ENCODE measurements at places on chromosomes 3 and 15.

- DNase-seq, result no peak
Measured at GRCh38 chr3:194481103-194481502, 5.7 kb downstream of the ATP13A3 start.

DNA sequence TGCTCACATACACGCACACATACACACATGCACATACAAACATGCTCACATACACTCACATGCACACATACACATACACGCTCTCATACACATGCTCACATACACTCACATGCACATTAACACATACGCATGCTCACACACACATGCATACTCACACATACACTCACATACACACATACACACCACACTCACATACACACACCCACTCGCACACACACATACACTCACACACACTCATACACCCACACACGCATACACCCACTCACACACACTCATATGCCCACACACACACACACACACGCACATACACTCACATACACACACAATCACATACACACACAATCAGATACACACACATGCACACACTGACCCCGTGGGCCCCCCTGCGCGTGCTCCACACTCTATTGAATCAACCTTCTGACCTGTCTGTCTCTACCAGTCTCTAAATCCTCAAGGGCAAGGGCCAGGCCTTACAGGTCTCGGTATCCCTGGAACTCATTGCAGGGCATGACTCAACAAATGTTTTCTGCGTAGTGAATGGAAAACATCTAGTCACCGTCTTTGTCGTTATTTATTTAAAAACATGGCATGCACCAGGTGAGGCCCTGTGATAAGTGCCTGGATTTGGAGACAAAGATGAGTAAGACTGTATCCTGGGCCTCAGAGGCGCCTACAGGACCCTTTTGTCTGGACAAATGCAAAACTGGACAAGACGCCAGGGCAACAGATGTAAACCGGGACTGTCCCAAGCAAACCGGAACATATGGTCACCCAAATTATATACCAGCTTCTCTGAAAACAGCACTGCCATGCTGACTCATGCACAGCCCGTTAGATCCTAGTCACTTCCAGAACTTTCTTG lies 41.8 kb downstream of the GRK7 start:
- no peak for DNase-seq

DNA sequence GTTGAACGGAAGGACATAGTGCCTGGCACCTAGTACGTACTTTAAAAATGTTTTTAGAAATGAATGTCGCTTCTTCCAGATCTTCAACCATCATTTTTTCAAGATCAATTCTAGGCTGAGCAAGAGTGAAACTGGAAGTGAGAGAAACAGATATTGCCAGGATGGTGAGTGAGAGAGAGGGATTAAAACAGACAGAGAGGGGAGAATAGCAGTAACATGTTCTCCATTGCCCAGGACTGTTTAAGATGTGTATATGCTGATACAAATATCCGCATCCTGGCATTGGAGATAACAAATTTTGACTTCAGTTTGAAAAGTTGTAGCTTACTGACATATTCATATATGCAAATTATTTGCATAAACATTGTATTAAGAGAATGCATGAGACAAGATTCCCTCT lies 1156.1 kb downstream of the TBL1XR1 start:
- no peak for DNase-seq

DNA sequence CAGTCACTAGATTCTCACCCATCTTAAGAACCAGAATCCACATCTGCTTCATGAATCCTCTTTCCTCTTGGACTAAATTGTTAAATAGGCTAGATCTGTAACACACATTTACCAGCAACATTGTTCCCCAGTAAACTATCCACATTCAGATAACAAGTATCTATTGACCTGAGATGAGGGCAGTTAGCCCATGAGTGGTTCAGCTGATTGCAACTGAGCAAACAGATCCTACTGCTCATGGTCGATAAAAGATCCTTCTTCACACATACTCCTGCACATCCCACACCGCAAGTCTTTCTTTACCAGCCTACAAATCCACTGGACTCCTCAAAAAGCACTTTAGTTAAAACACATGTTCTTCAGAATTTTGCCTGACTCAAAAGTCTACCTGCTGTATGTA lies 59.2 kb downstream of the UACA start:
- no peak for DNase-seq

All from suppressor macrophage (primary cell).